ENCODE measurements at places on chromosomes 2 and 18. TPM values are rescaled to one million over a fixed set of nuclear protein-coding genes. Genes with fewer than 3 reads are reported as not detected.

DNA sequence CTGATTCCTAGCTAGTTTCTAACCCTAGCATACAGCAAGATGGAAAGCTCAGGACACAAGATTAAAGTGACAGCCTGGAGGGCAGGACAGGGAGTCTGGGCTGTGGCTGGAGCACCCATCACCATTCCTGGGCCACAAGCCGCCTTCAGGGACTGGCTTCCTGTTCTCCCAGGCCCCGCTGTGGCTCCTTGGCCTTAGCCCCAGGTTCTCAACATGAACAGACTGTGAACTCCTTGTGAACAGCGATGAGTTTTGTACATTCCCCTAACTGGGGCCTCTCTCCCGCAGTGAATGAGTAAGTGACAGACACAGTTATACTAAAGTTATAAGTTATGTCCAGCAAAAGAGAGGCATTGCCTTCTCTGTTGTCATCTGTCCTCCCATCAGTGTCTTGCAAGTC is 35.9 kb upstream of the SLC14A1 start:
- no peak overlapping the region for H3K27ac ChIP-seq
- no peaks in the 10 kb centered on the region for H3K27me3 ChIP-seq
- H3K36me3 ChIP-seq = no peaks in the 10 kb centered on the region
- H3K4me3 ChIP-seq = no peak overlapping the region

DNA sequence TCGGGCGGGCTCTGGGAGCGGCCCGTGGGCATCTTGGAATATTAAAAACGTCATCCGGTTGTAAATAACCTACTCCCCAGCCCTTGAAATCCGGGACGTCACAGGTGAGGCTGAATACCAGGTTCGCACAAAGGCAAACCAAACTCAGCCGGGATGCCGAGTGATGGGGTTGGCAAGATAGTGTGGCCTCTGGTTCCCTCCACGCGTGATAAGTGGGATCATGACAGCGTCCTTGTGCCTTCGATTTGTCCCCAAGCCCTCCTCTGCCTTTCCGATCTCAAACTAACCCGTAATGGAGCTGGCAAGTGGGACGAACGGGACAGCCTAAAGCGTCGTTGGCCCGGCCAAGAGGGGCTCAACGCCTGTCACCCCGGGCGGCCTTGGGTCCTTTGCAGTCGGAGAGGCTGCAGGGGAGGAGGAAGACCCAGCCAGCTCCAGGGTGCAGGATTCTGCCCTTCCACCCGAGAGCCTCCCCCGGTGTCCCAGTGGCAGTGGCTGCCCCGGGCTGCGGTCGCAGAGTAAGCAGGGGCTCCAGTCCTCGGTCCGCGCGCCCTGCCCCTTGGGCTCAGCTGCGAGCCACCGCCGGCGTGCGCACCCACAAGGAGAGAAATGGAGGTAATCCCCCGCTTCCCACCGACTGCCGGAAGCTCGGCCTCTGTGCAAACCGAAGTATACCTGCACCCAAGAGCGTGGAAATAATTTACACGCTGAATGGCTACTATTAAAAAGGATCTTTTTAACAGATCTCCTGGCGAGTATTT is 13.4 kb upstream of the PAX3 start:
- H3K4me1 ChIP-seq = no peaks in the 10 kb centered on the region
- H3K36me3 ChIP-seq = no peaks in the 10 kb centered on the region
- no peaks in the 10 kb centered on the region for H3K27me3 ChIP-seq
- no peak overlapping the region for H3K27ac ChIP-seq
- H3K4me3 ChIP-seq = no peak overlapping the region

DNA sequence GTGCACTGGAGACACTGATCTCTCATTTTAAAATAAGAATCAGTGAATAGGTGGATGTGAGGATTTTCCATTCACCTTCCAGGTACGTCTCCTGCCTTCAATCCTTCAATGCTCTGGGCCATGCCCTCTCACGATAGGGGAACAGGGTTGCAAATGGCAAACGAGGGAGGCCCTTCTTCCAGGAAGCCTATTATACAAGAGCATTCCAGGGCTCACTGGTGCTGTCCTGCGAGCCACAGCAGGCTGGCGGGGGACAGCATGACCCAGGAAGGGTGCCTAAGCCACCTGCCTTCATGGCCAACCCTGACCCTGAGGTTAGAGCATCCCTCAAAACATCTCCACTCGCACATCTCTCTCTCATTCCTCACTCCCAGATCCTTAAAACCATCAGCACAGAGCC is 20.6 kb upstream of the ID2 start:
- no peak overlapping the region for H3K4me3 ChIP-seq
- H3K27me3 ChIP-seq = no peaks in the 10 kb centered on the region
- no peak overlapping the region for H3K27ac ChIP-seq
- no peaks in the 10 kb centered on the region for H3K36me3 ChIP-seq
- no peak for DNase-seq
- no peaks in the 10 kb centered on the region for H3K4me1 ChIP-seq

DNA sequence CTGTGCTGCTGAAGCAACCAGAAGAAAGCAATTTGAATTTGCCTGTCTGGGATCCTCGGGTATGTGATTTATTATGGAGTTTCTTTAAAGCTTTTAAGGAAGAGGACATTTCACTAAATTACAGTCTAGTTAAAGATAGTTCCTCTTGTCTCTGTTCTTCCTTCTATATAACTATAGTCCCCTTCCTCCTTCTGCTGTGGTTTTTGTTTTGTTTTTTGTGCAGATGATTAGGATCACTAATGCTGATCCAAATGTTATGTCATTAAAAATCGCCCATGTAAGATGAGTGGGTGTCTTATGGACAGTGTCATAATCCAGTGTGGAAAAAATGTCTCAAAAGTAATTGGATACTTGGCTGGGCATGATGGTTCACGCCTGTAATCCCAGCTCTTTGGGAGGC is 24.7 kb downstream of the PAPOLG start:
- no peaks in the 10 kb centered on the region for H3K36me3 ChIP-seq
- H3K27ac ChIP-seq = no peak overlapping the region
- no peak for DNase-seq
- H3K27me3 ChIP-seq = no peaks in the 10 kb centered on the region
- no peaks in the 10 kb centered on the region for H3K4me1 ChIP-seq

- DNase-seq = no peak
- H3K36me3 ChIP-seq = no peaks in the 10 kb centered on the region
- H3K4me3 ChIP-seq = no peak overlapping the region
- no peak overlapping the region for H3K27ac ChIP-seq
- no peaks in the 10 kb centered on the region for H3K4me1 ChIP-seq
- H3K27me3 ChIP-seq = no peaks in the 10 kb centered on the region
Measured at GRCh38 chr2:74238879-74239278, 40.5 kb downstream of the MTHFD2 start.

DNA sequence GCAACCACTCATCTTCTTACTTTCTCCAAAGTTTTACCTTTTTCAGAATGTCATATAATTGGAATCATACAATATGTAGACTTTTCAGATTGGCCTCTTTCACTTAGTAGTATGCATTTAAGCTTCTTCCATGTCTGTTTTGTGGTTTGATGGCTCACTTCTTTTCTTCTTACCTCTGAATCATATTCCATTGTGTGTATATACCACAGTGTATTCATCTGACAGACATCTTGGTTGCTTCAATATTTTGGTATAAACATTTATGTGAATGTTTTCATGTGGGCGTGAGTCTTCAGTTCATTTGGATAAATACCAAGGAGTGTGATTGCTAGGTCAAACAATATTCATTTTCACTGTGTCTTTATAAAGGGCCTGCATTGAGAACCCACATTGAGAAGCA is 136.1 kb upstream of the NOSTRIN start:
- H3K4me1 ChIP-seq = no peaks in the 10 kb centered on the region
- no peaks in the 10 kb centered on the region for H3K27me3 ChIP-seq
- H3K27ac ChIP-seq = no peak overlapping the region
- H3K36me3 ChIP-seq = peaks cover 2% of the 10 kb centered on the region
- H3K4me3 ChIP-seq = no peak overlapping the region

DNA sequence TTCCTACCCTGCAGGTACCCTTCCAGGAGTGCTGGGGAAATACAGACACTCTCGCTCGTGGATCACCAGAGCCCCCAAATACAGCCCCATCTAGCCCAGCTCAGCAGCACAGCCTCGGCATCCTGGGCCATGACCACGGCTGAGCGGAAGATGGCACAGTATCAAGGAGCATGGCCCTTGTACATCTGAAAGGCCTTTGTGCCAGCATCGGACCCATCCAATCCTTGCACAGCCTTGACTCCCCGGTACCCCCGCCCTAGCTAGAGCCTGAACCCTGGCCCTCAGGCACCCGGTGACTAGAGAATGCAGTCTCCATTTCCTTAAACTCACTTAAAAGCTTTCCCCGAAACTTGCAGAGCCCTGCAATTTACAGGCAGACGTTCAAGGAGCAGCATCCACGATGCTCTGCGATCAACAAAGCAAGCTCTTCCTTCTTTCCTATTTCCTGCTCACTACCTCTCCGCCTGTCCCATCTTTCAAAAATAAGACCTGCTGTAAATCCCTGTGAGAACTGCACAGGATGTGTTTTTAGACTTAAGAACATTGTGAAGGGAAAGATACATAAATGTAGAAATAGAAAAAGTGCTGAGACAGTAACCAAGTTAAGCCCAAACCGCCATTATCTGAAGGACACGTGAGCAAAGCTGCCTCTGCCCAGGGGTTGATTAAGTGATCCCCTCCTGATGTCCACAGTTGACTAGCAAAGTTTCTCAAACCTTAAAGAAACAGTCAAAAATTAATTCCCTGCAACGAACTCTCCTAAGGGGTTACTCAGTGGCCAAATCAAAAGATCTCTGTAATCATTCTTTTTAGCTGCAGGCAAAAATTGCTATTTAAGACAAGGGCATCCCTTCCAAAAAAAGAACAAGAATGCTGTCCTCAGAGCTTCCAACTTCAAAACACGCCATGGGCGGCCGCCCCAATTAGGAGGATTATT is 48.5 kb downstream of the ZNF516 start:
- H3K36me3 ChIP-seq = no peaks in the 10 kb centered on the region
- peak; percentile 67 for DNase-seq
- no peaks in the 10 kb centered on the region for H3K4me1 ChIP-seq
- H3K27ac ChIP-seq = no peak overlapping the region

POTEI gene
- 0.06 TPM for total RNA-seq

RGPD3 gene
- total RNA-seq = 0.18 TPM

TMX3 gene
- total RNA-seq = 52.3 TPM
